ENCODE measurements at places on chromosomes 4 and X.

DNA sequence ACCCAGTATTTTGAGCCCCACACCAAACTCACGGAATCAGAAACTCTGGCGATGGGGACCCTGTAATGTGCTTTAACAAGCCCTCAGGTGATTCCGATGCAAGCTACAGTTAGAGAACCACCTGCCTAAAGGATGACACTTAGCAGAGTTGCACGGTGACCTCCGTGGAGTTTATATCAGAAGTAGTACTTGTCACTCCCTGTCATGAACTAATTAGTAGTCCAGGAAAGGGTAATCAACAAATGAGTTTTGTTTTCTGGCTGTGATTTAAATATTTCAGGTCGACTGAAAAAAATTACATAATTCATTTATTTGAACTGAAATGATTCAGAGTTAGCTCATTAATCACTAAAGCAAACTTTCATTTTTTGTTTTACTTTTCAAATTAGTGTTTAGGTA, 56.4 kb downstream of the TMA16 start:
- DNase-seq: no peak

GRCh38 chrX:24371391-24371972, 11.0 kb downstream of the SUPT20HL1 start:
- peak; percentile 36 for DNase-seq

- no peak for DNase-seq
Measured at GRCh38 chr4:183443655-183444213, 702 bp upstream of the CDKN2AIP start.

DNA sequence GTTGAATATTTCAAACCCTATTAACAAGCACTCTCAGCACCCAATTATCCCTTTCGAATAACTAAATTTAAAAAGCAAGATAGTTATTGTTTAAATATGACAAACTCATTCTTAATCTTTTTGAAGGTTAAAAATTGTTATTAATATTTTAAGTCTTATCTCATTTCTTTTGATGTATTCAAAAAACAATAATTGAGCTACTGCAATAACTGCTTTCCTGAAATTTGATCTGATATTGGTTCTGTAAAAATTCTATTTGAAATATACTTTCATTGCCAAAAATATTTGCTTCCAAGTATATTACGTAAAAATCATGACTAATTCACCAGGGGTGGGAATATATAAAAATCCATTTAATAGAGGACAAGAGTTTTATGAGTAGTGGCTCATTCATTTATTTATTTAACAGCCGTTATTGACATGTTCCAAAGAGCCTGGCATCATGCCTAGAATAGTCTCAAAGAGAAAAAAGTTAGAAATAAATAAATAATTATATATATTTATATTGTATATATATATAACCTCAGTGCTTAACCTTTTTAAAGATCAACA, 34.4 kb downstream of the GLRA3 start:
- no peak for DNase-seq

GRCh38 chrX:9906919-9907318, 60.2 kb upstream of the CLDN34 start:
- DNase-seq: no peak

DNA sequence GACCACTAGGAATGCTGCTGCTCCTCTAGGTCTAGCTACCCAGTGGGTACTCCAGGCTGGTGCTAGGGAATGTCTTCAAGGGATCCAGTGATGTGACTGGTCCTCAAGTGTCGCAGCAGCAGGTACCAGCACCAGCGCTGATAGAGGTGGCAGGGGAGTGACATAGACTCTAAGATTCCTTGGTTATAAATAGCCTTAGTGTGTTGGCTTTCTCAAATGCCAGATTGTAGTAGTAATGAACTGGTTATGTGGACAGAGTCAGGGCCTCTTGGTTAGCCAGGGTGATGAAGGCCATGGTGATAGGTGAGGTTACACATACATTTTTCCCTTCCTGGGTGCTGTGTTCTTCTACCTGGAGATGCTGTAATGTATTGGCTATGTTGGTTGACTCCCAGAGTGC, 38.3 kb downstream of the DCLK2 start:
- DNase-seq: no peak

DNA sequence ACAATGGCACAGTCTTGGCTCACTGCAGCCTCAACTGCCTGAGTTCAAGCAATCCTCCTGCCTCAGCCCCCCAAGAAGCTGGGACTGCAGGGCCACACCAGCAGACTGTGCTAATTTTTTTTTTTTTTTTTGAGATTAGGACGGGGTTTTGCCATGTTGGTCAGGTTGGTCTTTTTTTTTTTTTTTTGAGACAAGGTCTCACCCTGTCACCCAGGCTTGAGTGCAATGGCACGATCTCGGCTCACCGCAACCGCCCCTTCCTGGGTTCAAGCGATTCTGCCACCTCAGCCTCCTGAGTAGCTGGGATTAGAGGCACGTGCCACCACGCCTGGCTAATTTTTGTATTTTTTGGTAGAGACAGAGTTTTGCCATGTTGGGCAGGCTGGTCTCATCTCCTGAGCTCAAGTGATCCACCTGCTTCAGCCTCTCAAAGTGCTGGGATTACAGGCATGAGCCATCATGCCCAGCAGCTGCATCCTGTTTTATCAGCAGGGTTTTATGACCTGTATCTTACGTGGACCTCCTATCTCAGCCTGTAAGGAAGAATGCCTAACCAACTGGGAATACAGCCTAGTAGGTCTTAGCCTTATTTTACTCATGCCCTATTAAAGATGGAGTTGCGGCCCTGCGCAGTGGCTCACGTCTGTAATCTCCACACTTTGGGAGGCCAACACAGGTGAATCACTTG, 13.2 kb upstream of the MRPL1 start:
- DNase-seq: no peak

- no peak for DNase-seq
Measured at GRCh38 chrX:140433582-140433981, 71.3 kb downstream of the SOX3 start.

GRCh38 chr4:39821951-39822350, 124.0 kb downstream of the UBE2K start:
- DNase-seq: no peak

DNA sequence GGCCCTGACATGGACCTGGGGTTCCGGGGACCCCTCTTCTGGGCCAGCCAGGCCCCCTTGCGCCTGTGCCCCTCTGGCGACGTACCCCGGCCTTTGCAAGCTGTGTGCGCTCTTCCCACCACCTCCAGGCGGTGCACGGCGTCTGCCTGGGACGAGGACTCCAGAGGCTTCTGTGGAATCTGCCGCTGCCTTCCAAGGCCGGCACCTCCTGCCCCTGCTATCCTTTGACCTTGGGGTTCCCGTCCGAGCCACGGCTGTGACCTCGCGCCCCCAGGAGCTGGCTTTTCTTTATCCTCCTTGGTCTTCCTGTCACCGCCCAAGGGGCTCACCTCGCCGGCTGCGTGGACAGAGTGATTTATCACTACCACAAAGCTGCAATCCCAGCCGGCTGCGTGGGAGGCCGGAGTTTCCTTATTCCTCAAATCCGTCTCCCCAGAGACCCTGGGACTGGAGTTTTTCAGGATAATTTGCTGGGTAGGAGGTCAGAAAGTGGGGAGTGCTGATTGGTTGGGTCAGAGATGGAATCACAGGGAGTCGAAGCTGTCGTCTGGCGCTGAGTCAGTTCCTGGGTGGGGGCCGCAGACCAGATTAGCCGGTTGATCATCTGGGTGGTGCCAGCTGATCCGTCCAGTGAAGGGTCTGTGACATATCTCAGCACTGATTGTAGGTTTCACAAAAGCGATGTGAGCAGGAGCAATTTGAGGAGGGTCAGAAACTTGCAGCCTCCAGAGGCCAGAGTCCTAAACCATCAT, 19.8 kb upstream of the PLCXD1 start:
- DNase-seq: no peak

DNA sequence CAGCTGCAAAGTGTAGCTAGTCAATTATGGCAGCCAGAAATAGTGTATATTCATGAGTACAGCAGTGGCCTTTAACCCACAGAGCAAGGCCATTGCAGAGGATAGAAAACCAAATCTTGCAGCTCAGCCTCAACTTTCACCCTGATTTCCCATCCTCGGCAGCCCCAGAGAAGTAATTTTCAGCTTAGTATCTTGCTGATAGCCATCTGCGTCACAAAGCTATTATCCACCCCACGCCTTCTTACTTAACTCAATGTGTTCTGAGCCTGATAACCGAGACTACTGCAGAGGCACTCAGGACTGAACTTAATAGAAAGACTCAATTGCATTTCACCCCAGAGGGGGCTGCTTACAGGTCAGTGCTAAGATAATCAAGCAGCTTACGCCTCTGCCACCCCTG, 174.5 kb upstream of the MAOA start:
- DNase-seq: no peak

- DNase-seq: no peak
Measured at GRCh38 chrX:24761306-24761705, 67.6 kb downstream of the POLA1 start.

- no peak for DNase-seq
Measured at GRCh38 chr4:150164055-150164454, 85.8 kb downstream of the DCLK2 start.

DNA sequence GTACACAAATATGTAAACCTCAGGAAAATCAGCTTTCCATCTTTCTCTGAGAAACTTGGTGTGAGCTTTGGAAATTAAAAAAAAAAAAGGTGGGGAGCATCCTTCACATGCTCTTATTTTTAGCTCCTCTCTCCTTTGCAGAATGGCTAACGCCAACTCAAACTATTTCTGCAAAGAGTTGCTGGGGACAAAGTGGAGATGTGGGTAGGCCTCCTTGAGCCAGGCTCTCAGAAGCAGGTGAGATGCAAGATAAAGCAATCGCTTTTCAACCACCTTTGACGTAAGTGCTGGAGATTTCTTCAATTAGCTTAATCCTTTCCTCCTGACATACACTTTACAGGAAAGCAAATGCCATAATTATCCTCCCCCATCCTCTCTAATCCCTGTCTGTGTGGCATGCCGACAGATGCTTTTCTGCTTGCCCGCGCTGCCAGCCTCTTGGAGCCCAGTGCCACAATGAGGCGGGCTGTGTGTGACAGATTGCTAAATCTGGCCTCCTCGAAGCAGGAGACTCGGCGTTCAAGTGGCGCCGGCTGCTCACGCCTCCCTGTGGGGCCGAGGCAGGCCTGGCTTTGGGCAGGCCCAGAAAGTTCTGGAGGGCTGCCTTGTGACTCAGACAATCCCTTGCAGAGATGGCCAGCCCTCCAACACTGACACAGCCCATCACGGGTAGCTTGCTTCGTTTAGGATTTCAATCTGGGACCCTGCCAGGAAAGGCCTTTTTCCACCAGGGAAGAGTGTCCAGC, 64.9 kb upstream of the SOD3 start:
- DNase-seq: no peak

DNA sequence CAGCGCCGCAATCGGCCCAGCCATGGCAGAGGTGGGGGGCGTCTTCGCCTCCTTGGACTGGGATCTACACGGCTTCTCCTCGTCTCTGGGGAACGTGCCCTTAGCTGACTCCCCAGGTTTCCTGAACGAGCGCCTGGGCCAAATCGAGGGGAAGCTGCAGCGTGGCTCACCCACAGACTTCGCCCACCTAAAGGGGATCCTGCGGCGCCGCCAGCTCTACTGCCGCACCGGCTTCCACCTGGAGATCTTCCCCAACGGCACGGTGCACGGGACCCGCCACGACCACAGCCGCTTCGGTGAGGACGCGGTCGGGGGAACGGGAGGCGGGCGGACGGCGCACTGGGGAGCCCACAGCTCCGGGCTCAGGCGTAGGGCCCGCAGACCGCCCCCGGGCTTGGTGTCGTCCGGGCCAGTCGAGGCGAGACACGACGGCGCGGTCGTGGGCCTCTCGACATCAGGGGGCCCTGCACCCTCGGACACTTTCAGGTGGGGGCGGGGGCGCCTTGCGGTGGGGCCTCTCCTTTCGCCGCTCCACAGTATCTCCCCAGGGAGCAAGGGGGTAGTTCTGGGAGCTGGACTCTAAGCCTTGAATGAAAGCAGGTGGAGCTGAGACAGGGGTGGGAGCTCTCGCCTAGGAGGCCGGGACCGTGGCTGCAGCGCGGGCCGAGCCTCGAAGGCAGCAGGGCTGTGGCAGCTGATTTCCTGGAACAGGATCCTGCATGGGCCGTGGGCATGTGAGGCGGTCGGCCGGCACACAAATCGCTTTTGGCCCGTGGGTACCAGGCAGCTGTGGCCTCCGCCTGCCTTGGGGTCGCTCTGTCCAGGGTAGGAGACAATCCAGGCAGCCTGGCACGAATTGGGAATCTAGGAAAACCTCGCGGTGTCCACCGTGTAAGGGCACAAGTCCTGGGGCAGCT, 722 bp downstream of the FGF16 start:
- DNase-seq: no peak

DNA sequence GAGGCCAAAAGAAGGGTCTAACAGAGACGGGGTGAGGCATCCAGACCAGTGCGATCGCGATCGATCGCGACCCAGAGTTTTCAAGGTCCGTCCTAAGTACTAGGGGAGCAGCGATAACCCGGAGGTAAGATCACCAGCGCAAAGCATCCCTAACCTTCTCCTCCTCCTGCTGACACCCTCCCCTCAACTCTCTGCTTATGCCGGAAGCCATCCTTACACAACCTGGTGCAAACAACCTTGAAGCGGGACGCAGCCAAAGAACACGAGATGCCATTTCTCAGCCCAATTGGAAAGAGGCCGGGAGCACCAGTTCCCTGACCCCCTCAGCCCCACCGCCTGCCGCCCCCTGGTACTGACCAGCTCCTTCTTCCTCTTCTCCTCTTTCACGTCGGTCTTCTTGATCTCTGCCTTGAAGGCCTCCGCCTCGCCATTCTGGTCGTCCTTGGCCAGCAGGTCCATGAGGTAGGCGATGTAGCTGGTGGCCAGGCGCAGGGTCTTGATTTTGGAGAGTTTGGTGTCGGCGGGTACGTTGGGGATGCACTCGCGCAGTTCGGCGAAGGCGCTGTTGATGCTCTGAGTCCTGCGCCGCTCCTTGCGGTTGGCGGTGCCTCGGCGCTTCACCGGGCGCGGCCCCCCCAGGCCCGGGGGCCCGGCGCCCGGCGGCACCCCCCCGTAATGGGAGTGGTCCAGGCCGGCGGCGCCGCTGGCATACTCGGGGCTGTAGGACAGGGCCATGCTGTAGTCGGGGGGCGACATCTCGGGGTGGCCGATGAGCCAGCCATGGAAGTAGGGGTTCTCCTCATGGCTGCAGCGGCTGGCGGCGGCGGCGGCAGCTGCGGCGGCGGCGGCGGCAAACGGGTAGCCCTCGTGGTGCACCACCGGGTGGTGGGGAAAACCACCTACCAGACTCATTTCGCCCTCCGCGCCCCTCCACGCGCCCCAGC, 1.4 kb downstream of the HAND2 start:
- no peak for DNase-seq

GRCh38 chr4:5399790-5400421, 308.5 kb downstream of the EVC2 start:
- DNase-seq: no peak

GRCh38 chrX:8724300-8724699, 7.6 kb downstream of the ANOS1 start:
- DNase-seq: no peak

GRCh38 chr4:3780347-3781171, 14.4 kb downstream of the ADRA2C start:
- DNase-seq: no peak
